ENCODE measurements at places on chromosomes 7 and 10.
A peak's percentile ranks its signal among the peaks of the same experiment; 100 is the strongest.

GRCh38 chr7:18558503-18558902 is 63.0 kb downstream of the HDAC9 start:
- DNase-seq = no peak

GRCh38 chr7:44085546-44085945 is 3.2 kb upstream of the POLM start:
- no peak for DNase-seq

- no peak for DNase-seq
These were observed 43.4 kb upstream of the C1GALT1 start for GRCh38 chr7:7138897-7139296.

DNA sequence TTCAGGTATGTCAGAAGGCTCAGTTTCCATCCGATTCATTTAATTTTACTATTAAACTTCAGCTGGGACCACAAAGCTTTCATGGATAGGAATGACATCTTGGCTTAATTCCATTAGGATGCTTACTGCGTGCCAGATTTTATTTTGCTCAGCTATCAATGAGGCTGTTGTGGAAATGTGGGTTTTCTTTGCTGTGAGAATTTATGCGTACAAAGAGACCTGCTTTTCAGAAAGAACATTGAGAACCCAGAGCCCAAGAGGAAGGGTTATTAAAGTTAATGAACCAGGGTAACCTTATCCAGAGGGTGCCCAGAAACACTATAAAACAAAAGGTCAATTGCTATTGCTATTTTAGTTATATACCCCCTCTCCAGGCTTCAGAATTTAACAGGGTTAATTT is 98.3 kb downstream of the MKLN1 start:
- DNase-seq = no peak

GRCh38 chr10:76649723-76650127 is 987.9 kb downstream of the KCNMA1 start:
- DNase-seq = no peak

GRCh38 chr10:52313933-52314821 is at the start of gene DKK1:
TSS of gene DKK1 (plus strand) at chr10:52314281. CDS start at chr10:52314435, 154 bp downstream.
- peak; percentile 66 for DNase-seq

GRCh38 chr10:1372212-1372611 is 316.0 kb downstream of the WDR37 start:
- no peak for DNase-seq

DNA sequence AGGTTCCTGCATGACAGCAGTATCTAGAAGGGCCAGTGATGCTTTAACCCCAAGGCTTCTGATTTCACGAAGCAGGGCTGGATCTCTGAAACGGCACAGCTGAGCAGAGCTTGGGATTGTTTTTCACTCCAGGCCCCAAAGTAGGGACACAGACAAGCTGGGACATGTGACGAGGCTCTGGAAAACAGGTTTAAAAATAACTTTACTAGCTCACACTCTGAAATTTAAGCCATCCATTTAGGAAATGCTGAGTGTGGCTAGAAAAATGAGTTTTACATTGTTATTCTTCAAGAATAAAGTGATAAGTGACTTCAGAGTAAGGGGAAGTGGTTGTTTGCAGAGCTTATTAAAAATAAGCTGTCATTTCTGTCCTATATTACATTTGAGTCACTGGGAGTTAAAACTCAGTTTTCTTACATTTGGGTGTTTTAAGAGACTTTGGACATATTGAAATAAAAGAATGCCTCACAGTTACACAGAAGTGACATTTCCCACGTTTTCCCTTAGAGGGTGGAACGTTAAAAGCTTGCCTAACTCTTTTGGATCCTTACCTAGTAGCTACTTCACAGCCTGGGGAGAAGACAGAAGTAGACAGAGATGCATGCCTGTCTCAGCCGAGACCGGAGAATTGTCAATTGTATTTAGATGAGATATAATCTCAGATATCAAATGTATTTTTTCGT is 107.8 kb downstream of the GALNT17 start:
- no peak for DNase-seq

DNA sequence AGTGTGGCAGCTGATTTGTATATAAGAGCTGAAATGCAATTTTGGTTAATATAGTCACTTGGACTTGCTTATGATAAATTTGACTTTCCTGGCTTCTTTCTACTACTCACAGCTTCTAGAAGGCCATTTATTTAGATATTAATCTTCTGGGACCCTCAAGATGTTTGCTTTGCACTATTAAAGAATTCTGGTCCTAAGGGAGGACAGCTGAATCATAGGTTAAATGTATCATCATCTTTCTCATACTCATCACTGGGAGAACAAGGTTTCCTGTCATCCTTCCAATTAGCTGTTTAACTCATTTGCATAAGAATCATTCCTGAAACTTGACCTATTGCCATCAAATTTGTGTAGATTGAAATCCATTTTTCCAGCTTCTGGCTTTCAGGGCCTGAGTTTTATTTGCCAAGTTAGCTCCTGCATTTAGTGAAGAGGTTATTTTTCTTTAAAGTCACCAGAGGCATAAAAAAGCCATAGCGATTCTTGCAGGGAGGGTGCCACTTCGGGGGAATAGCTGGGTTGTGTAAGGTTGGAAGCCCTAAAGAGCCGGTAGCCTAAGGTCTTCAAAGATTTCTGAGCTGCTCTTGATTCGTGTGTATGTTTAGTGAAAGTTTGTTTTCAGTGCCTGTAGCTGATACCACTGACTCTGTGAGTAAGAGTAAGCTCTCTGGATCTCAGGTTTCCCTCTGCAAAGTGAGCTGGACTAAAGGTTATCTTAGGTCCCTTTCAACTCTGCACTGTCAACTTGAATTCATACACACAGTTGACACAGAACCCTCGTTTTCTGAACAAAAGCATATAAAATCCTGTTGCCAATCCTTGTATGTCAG is 4.3 kb downstream of the MAP3K8 start:
- DNase-seq = no peak

GRCh38 chr10:88913788-88914187 is 33.7 kb downstream of the STAMBPL1 start:
- DNase-seq = no peak

DNA sequence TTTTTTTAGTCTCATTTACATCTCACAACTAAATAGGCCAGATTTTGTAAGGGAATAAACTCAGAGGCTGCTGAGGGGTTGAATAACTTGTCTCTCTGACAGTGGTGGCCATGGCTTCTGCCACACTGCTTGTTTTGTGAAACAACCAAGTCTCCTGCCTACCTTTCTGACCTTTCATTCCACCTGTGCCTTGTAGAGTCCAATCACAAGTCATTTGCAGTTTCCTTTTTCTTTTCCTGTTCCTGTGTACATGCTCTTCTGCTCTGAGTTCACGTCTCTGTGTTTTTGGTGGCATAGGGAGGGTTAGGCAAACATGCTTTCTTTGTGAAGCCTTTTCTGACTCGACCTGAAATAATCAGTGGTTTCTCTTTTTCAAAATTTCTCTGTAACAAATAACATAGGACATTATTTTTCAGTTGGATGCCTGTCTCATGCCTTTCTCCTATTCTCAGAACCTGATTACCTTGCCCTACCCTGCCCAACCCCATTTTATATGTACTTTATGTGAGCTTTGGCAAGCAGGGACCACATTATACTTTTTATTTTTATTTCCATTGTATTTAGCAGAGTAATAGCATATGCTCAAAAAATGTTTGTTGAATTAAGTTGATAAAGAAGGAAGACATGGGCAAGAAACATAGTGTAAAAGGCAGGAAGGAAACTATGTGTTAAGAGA is 81.7 kb downstream of the HDAC9 start:
- DNase-seq = no peak
